ENCODE measurements at places on chromosomes 11 and 22.

DNA sequence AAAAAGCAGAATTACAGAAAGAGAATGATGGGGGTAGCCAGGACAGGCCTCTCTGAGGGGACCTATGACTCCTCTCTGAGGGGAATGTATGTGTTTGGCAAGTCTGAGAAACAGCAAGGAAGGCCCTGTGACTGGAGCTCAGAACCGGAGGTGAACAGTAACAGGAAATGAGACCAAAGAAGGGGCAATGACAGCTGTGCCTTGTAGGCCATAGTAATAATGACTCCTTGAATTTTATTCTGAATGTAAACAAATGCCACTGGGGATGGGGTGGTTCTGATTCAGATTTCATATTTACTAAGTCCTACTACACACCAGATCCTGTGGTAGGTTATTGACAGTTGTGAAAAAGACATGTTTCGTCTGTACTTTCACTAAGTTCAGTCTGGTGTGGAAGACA, 52.8 kb upstream of the APOA1 start:
- no peak for DNase-seq

- DNase-seq = peak; percentile 57
Observed at GRCh38 chr22:20439928-20440575, 2.4 kb upstream of the SCARF2 start.

GRCh38 chr11:92272651-92273050, 48.0 kb downstream of the FAT3 start:
- DNase-seq = no peak

- DNase-seq = peak; percentile 42
Observed at GRCh38 chr22:44358709-44359440, 46.1 kb upstream of the SHISAL1 start.

- DNase-seq = no peak
Observed at GRCh38 chr11:109680127-109680526, 258.1 kb downstream of the C11orf87 start.

- DNase-seq = no peak
Observed at GRCh38 chr11:66181632-66182315, 86.7 kb upstream of the RAB1B start.

Data from activated effector memory CD4-positive, alpha-beta T cell treated with anti-CD3 and anti-CD28 coated beads, Interleukin-2, amount 50 U/mL, for 16 hours (primary cell).